ENCODE measurements at places on chromosomes 11 and 22.

DNA sequence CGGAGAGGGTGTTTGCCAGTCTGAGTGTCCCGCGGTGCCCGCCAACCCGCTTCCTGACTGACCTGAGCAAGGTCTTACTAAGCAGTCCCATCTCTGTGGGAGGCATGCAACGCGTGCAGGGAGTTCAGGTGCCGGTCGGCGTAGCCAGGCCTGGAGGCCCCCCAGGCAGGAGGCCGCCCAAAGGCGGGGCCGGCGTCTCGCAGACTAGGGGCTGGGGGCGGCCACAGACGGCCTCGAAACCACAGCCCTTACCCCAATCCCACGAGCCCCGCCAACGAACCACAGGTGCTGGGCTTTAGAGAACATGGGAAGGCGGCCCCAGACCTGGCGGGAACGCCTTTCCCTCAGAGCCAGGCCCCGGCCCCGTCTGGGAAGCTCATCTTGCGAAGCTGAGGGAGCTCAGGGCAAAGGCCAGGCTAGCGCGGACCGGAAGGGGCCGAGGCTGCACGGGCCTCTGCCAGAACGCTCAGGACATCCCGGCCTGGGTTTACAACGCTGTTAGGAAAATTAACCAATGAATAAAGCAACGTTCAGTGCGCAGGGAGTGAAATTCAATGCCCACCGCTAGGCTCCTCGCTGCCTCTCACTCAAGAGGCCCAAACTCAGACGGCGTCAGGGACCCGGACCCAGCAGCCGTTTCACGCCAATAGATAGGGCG lies 2.1 kb upstream of the MTFP1 start:
- no peak for DNase-seq

- peak; percentile 36 for DNase-seq
These were observed 690 bp downstream of the CSNK1E start for GRCh38 chr22:38316364-38317121.

DNA sequence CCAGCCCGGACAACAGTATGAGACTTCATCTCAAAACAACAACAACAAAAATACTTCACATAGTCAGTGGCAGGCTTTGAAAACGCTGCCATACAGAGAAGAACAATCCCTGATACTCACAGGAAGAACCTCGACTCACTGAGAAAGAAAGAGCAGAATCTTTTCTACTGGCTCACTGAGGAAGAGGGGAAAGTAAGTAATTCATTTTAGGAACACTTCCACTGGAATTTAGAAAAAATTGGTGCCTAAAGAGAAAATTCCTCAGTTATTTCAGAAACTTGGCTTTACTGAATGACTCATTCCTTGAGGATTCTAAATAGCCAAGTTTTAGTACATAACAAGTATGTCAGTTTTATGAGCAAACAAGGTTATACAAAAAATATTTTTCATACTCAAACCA lies 12.3 kb downstream of the NARS2 start:
- DNase-seq, result no peak

GRCh38 chr22:28250036-28250695 lies 331.1 kb upstream of the PITPNB start:
- DNase-seq, result no peak

DNA sequence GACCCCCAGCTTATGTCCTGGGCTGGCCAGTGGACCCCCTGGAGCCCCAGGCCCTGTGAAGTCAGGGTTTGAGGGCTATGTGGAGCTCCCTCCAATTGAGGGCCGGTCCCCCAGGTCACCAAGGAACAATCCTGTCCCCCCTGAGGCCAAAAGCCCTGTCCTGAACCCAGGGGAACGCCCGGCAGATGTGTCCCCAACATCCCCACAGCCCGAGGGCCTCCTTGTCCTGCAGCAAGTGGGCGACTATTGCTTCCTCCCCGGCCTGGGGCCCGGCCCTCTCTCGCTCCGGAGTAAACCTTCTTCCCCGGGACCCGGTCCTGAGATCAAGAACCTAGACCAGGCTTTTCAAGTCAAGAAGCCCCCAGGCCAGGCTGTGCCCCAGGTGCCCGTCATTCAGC lies 24.6 kb downstream of the CSF2RB start:
- no peak for DNase-seq

DNA sequence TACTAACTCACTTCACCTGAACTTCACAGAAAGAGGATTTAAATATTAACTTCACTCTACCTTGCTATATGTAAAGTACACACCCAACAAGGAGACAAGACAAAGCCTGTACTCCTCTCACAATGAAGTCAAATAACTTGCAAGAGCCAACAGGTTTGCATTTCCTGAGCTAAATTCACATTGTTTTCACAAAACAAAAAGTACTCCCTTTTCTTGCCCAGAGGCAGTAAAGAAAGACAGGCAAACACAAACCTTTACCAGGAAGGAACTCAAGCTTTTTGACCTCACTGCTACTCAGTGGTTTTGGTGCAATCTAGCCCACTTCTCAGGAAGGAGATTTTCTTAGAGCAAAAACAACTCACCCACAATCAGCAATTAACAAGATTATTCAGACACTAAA lies 15.7 kb downstream of the USP28 start:
- no peak for DNase-seq

GRCh38 chr22:19635644-19636043 lies 78.7 kb upstream of the SEPTIN5 start:
- no peak for DNase-seq

DNA sequence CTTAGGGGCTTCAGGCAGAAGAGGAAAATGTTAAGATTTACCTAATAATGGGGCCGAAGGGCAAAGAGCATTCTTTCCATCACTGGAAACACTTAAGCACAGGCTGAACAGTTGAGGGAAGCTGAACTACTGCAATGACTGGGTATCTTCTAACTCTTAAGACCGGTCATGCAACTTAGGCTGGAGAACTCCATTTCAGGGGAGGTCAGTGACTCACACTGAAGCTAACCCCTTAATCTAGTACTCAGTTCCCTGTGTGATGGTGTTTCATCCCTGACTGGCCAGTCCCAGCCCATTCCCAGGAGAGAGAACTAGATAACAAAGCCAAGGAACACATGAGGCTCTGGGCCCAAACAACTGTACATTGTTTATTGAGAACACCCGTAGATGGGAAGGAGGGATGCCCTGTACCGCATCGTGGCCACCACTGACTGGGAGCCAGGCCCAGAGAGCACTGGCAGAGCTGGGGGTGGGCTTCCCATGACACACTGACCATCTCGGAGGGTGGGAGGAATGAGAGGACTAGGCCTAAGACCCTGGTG lies 10.5 kb downstream of the RPL27A start:
- DNase-seq, result no peak

Data from inflammatory macrophage (primary cell).